ENCODE measurements at places on chromosomes 13 and 19. TPM values are rescaled to one million over a fixed set of nuclear protein-coding genes. Genes with fewer than 3 reads are reported as not detected.

ERICH4 gene
- not detected for total RNA-seq

JSRP1 gene
- total RNA-seq, result not detected

MAMSTR gene
- total RNA-seq, result 3.0 TPM

TRMT1 gene
- 22.4 TPM for total RNA-seq

ZNF723 gene
- total RNA-seq, result not detected

BRCA2 gene
- total RNA-seq, result 0.64 TPM

WDR83 gene
- total RNA-seq, result 8.7 TPM
